Peyer's patch (tissue), 4 donors: ENCODE measurements at places on chromosomes 1 and 21. TPM values are rescaled to one million over a fixed set of nuclear protein-coding genes. Genes with fewer than 3 reads are reported as not detected.

- DNase-seq, result no peak
These were observed 517 bp downstream of the IPO13 start for GRCh38 chr1:43947061-43947873.

GRCh38 chr1:111850109-111850508 is 94.4 kb downstream of the DDX20 start:
- DNase-seq, result no peak

GRCh38 chr1:211335522-211336157 is 9.0 kb downstream of the TRAF5 start:
- DNase-seq, result peak; percentile 77

- DNase-seq, result no peak
These were observed 154.4 kb downstream of the SETD4 start for GRCh38 chr21:35905963-35906345.

BMP8B gene
- 34.0 TPM for total RNA-seq

DNA sequence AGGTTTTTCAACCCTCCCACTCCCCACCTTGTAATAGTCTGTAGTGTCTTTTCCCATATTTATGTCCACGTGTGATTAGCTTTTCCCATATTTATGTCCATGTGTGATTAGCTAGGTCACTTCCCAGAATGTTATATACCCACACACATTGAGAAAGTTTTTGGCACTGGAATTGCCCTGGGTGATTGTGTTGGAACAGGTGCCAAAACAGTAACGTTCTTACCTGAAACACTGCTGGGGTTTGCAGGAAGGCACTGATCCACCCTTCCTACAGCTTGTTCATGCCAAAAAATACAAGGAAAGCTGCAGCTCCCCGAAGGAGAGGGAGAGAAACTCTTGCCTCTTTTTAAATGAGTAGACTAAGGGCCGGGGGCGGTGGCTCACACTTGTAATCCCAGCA is 68.0 kb upstream of the CXADR start:
- no peak for DNase-seq

SELENOF gene
- 41.3 TPM for total RNA-seq

DNA sequence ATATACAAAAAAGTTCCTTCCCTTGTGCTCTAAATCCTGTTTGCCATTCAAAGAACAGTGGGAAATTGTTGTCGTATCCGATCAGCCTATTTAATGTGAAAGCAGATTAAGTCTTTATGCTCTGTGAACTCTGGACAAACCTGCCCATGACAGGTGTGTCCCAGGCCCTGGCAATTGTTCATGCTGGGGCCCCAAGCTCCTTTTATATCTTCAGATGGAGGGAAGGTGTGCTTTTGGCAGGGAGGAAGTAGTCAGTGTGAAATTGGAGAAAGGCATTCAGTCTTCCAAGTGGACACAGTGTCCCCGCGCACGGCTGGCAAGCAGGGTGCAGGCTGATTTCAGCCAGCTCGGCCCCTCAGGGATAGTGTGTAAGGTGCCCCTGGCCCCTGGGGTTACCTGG is 135.1 kb upstream of the F3 start:
- no peak for DNase-seq

OR2L13 gene
- not detected for total RNA-seq

DNA sequence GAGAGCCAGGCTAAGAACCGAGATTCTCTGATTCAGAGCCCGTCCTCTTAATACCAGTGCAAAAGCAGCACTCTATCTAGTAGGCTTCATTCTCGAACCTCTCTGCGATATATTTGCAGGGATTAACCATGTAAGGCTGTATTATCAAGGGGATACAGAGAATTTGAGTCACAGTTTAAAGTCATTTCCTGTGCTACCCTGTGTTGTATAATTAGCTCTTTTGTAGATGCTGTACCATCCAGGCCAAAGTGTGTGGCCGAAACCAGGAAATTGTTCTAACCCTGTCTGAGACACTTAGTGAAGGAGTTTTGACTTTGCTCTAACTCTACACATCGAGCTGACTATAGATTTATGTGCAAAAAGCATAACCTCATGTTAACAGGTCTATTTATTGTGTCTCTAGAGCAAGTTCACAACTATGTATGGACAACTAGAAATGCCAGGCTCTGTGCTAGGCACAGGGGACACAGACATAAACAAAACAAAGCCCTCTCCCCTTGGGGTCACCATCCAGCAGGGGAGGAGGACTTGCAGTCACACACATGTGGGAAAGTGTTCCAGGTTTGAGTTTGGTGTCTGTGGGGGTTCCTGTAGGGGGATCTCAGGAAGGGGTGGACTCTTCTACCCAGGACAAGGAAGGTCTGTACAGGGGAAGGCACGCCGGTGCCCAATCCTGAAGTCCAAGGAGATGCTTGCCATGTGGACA is 182.2 kb downstream of the DHRS3 start:
- DNase-seq, result no peak

DCST2 gene
- 12.5 TPM for total RNA-seq

GRCh38 chr1:19759740-19760089 is 40.0 kb downstream of the TMCO4 start:
- peak; percentile 53 for DNase-seq

GBP5 gene
- 1.6 TPM for total RNA-seq

- DNase-seq, result no peak
These were observed 639.2 kb upstream of the CXADR start for GRCh38 chr21:16873596-16873995.

OR6N1 gene
- total RNA-seq, result not detected

MX1 gene
- 52.4 TPM for total RNA-seq

DNA sequence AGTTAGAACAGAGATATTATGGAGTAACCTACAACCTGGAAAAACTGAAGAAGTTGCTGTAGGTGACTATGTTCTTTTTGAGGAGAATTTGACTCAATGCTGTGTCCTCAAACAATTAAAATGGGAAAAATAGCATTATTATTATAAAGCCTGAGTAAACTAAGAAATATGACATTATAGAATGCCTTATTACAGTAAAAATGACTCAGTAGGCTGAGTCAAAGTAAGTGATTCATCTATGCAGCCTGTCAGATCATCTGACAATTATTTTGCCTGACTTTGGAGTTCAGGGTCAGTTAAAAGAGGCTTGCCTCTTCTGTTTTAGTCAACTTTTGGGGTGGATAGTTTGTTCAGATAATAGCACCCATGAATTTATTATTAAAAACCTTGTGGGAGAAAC is 150.8 kb upstream of the PTGFR start:
- DNase-seq, result no peak

CD84 gene
- 2.7 TPM for total RNA-seq

GRCh38 chr1:85553416-85554335 is 26.9 kb upstream of the CCN1 start:
- no peak for DNase-seq

DNA sequence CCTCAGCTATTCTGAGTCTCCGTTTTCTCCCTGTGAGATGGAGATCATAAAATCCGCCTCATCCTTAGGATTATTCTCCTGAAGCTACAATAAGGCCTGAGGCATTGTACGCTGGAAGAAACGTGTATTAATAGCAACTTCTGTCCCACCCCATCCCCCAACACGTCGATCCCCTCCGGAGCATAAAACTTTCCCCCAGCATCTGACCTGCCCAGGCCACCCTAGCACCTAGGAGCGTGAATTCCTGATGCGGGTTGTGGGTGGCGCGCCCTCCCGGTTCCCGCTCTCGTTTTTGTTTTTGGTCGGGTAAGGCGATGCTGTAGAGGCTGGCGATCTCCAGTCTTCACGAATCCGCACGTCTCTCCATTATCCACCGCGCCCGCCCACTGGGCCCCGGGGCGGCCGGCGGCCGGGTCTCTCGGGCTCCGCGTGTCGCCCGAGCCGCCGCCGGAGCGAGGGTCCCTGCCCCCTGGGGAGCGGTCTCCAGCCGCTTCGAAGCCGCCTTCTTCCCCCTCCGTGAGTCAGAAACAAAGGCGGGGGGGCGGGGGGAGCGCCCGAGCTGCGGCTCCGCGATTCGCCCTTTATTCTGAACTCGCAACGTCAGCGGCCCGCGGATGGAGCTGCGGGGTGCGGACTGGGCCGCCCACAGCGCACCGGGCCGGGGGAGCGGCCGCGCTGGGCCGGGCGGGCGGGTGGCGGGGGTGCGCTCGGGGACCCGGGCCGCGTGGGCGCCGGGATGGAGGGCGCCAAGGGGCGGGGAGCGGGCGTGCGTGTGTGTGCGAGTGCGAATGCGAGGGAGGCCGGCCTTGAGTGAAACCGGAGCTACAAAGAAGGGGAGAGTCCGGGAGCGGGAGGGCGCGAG is at the start of gene PLEKHO1:
Gene PLEKHO1, plus strand, starts transcription at position 646 of the 862 bp plus-strand sequence. CDS start 342 bp downstream, outside the sequence.
- peak; percentile 82 for DNase-seq

DNA sequence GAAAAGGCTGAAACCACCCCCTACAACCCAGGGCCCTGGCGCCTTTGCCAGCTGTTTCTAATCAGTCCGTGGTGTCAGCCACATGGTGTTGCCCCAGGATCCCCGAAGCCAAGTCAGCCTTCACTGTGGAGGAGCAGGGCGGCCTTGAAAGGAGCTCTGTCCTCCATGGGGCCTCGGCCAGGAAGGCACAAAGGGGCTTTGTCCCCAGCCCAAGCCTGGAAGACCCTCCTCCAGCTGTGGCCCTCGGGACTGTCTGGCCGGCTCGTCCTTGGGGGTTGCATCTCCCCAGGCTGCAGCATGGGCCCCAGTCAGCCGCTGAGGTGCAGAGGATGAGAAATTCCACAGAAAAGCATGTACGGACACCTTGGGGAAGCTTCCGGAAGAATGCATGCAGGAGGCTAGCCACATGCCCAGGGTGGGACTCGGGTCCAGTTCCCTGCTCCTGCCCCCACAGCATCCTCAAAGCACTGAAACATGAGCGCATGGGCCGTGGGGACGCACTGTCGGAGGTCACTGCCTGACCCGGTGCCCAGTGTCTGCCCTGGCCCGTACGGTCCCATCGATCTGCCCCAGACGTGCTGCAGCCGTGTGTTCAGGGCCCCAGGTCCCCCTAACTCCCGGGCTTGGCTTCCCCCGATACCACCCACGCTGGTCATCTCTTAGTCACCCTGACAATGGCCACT is 38.6 kb upstream of the POFUT2 start:
- peak; percentile 40 for DNase-seq

DNA sequence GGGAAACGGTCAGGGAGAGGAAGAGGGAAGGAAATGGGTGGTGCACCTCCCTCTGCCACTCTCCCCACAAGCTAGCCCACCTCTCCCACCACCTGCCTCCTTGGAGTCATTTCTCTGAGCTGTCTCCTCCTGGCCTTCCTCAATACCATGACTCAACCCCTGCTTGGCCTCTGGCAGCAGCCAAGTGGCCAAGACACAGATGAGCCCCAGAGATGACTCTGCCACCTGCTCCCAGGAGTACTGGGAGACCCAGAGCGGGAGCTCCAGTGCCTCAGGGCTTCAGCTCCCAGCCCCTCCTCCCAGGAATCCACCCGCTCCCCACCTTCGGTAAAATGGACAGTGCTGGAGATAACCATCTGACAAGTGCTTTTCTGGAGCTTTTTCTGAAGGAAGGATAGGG is 2.6 kb downstream of the S100A16 start:
- peak; percentile 53 for DNase-seq

SLC5A9 gene
- total RNA-seq, result 272 TPM

- no peak for DNase-seq
These were observed 417.9 kb downstream of the PTBP2 start for GRCh38 chr1:97139512-97139911.

DNA sequence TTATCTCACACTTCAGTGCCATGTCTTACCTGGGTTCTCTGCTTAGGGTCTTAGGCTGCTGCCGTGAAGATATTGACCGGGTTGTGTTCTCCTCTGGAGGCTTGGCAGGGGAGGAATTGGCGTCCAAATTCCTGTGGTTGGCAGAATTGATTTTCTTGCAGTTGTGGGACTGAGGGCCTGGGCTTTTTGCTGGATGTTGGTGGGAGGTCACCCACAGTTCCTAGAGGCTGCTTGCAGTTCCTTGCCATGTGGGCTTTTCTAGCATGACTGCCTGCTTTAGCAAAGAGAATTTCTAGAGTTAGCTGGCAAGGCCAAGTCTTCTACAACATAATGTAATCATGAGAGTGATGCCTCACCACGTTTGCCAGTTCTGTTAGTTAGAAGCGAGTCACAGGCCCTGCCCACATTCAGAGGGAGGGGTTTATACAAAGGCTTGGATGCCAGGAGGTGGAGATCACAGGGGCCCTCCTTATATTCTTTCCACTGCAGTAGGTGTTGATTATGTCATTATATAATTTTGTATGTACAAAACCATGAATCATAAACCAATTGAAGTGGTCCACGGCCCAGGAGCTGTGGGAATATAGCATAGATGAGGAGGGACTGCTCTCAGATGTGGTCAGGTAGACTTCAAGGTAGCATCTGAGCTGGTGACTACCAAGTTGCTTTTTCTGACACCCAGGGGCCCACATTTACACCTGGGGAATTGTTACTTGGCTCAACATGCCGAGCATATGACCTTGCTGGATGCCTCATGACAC is 6.6 kb downstream of the UBL4B start:
- no peak for DNase-seq

NEXN gene
- 8.0 TPM for total RNA-seq

- no peak for DNase-seq
These were observed 73.3 kb downstream of the PLPP3 start for GRCh38 chr1:56505792-56506743.

DNA sequence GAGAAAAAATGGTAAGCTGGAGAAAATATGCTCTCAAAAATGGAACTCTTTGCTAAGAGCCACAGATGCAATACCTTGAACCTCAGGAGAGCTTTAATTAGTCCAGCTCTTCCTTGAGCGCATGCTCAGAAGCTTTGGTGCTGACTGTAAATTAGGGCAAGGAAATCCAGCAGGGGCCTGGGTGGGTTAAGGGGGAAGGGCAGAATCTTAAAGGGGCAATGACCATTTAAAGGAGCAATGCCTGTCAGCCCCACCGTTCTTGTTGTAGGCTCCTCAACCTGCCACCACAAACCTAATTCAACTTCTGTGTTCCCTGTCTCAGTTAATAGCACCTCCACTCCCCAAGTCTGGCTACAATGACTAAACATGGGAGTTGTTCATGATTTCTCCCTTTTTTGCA is 6.8 kb upstream of the SLC22A15 start:
- no peak for DNase-seq

FAM131C gene
- 2.3 TPM for total RNA-seq

OR2L2 gene
- not detected for total RNA-seq

LCE2A gene
- not detected for total RNA-seq

ACTL8 gene
- not detected for total RNA-seq

DNA sequence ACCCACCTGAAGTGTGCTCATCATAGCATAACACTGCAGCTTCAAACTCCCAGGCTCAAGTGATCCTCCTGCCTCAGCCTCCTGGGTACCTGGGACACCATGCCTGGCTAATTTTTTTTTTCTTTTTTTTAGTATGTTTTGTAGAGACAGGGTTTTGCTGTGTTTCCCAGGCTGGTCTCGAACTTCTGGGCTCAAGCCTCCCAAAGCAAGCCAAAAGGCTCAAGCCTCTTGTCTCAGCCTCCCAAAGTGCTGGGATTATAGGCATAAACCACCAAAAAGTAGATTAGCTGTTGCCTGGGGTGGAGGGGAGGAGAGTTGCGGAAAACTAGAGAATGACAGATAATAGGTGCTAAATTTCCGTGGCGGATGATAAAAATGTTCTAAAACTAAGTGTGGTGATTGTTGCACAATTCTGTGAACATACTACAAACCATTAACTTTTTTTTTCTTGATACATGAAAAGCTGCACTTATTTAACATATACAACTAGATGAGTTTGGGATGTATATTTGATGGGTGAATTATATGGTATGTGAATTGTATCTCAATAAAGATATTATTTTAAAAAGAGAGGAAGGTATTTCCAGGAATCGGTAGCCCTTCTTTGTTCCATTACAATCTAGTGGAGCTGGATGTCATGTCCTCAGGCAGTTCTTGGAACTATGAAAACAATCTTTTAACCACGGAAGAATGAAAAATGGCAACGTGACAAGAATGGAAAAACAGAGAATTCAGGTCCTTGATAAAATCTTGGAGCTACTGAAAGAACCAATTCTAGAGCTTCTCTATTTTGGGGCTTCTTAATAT is 27.3 kb upstream of the MED18 start:
- no peak for DNase-seq
